Sigmoid colon (tissue), 7 donors: ENCODE measurements at places on chromosomes 6 and 20. TPM values are rescaled to one million over a fixed set of nuclear protein-coding genes. Genes with fewer than 3 reads are reported as not detected.

BCAS4 gene
- 5.3 TPM for total RNA-seq

GRCh38 chr6:8139451-8139850 is 37.1 kb upstream of the EEF1E1 start:
- DNase-seq = no peak

GRCh38 chr6:87436435-87436834 is 28.7 kb downstream of the CFAP206 start:
- no peak for DNase-seq

GRCh38 chr6:12865671-12866181 is 149.2 kb downstream of the PHACTR1 start:
- no peak for DNase-seq

RAMACL gene
- 1.4 TPM for total RNA-seq

GRCh38 chr6:42179945-42180313 is 6.8 kb downstream of the GUCA1A start:
- DNase-seq = no peak

- no peak for DNase-seq
Measured at GRCh38 chr6:40427196-40427595, 160.0 kb downstream of the LRFN2 start.

GRCh38 chr6:16498957-16499356 is 260.6 kb downstream of the GMPR start:
- DNase-seq = no peak

GRCh38 chr6:168804331-168804730 is 363.3 kb downstream of the SMOC2 start:
- no peak for DNase-seq
